Chondrocyte (in vitro differentiated cells): ENCODE measurements at places on chromosomes 6 and 20. TPM values are rescaled to one million over a fixed set of nuclear protein-coding genes. Genes with fewer than 3 reads are reported as not detected.
A peak's percentile ranks its signal among the peaks of the same experiment; 100 is the strongest.

GRCh38 chr6:108944707-108945680, 96.8 kb downstream of the ARMC2 start:
- no peak for DNase-seq

GRCh38 chr20:38258545-38259215, 1.9 kb downstream of the KIAA1755 start:
- DNase-seq: peak; percentile 44

DNA sequence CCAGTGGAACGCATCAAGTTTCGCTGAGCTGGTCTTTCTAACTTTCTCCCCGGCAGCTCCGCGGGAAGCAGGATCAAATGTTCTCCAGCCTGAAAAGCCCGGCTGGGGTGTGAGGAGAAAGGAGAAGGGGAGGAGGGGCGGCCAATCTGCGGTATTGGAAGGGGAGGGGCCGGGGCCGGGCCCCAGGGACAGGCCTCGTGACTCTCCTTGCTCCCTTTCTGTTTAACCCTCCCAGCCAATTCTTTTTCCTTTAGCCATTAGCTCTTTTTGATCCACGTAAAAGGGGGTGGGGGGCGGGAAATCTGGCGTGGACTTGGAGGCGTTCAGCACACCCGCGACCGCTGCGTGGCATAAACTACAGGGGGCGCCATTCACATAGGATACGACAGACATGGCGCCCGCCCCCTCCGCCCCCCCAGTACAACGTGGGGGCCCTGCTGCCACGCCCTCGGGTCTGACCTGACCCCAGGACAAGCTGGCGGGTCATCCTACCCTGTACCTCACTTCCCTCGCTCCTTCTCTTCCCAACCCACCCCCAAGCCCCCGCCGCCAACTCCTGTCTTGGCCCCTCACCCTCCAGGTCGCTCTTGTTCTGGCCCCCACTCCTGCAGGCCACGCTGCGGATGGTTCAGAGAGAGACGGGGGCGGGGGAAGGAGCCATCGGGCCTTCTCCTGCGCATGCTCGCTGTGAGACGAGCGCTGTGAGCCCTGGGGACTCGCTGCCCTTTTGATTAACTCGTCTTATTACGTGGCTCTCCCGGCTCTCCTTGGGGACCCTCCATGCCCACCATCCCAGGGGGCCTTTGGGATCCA, 7.8 kb upstream of the MDGA1 start:
- DNase-seq: no peak

DNA sequence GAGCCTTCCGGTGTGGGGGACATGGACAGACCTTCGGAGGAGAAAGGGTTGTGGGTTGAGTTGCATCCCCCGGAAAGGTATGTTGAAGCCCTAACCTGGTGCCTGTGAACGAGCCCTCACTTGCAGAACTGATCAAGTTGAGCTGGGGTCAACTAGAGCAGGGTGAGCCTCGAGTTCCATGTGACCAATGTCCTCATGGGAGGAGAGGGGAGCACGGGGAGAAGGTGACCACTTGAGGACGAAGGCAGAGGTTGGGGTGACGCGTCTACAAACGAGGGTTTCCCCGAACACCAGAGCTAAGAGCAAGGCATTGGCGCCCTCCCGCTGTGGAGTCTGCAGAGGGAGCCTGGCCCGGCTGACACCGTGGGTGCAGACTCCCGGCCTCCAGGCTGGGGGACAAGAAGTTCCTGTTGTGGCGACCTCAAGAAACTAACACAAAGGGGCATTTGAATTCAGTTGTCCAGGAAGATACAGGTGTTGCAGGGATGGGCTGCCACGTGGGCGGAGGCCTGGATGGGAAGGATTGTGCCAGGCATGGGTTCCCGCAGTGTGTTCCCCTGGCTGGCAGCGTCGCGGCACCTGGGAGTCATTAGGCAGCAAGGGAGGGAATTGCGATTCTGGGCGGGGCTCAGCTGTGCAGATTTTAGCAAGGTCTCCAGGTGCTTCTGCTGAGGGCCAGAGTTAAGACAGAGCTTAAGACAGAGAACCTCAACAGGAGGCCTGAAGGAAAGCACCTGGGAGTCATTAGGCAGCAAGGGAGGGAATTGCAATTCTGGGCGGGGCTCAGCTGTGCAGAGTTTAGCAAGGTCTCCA, 20.4 kb upstream of the UNC93A start:
- no peak for DNase-seq

DNA sequence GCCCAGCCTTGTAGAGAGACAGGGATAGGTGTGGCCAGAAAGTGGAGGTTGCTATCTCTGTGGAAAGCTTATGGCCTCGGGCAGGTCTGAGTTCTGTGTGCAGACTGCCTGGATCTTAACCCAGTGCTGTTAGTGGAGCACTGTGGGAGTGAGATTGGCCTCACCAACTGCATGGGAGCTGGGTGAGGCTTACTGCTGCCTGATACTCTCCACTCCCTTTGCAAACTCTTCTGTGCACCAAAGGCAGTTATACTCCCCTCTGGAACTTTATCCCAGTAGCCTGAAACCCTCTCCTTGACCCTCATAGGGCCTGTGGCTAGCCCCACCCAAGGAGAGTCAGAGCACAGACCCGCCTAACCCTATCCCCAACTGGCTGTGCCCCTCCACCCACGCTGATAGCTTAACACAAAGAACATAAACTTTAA, 41.4 kb upstream of the PKIB start:
- DNase-seq: no peak

RIMS4 gene
- total RNA-seq: 1.4 to 2.1 TPM (median 1.7 TPM) in 3 replicates

DNA sequence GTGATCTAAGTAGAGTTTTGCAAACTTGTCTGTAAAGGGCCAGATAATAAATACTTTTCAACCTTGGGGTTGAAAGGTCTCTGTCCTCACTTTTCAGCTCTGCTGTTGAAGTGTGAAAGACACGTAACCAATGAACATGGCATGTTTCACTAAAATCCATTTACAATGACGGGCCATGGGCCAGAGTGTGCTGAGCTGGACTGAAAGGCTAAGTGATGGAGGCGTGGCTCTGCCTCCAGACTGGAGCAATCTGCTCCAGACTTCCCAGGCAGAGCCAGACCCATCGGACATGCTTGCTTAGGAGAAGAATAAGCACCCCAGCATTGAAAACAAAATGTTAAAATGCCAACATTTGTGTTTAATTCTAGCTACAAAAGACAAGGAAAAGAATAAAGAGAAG, 41.4 kb downstream of the SCAND1 start:
- DNase-seq: no peak

DNA sequence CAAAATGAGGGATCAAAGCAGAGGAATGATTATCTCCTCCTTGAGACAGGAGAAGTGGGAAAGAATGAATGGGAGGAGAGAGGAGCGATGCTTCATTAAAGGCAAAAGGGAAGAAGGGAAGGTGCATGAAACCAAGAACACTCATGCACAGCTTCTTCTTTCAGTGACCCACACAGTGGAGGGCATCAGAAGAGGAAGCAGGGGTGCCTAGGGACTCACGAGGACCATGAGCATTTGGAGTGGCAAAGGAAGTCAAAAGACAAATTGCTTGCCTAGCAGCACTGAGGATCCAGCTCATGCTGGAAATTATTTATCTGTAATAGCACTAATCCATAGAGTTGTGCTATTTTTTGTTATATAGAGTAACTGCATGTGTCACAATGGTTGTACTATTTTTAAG, 66.1 kb downstream of the SMLR1 start:
- DNase-seq: no peak

CASP8AP2 gene
- total RNA-seq: 14.0 to 22.9 TPM (median 14.3 TPM) in 3 replicates

PROCR gene
- total RNA-seq: 2.8 to 5.2 TPM (median 3.5 TPM) in 3 replicates

PRR18 gene
- 0.36 to 0.70 TPM in 2 of 3 replicates, not detected in the other for total RNA-seq

DNA sequence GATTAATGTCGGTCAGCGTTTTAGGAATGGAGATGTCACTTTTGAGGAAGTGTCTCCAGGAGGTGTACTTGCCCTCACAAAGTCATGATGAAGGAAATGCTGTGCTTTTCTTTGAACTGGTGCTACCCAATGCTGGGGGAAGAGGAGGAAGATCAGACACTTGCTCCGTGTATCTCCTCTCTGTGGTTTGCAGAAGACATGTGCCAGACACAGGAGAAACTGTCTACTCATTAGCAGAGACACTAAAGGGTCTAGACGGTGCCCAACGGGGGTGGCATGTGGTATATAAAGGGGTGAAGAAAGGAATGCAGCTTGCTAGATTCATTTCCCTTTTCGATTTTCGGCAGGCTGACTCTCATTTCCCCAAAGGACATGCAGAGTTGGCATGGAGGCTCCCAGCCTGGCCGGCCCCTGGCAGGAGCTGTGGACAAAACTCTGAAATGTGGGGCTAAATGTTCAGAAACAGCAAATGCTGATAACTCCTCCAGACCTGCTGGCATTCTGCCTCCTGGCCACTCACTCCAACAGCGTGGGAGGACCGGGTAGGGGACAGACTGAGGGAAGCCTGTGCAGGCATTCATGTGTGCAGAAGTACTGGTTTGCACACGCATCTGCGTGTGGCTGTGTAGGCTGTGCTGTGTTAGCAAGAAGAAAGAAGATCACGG, 59.6 kb upstream of the QKI start:
- DNase-seq: no peak

DNA sequence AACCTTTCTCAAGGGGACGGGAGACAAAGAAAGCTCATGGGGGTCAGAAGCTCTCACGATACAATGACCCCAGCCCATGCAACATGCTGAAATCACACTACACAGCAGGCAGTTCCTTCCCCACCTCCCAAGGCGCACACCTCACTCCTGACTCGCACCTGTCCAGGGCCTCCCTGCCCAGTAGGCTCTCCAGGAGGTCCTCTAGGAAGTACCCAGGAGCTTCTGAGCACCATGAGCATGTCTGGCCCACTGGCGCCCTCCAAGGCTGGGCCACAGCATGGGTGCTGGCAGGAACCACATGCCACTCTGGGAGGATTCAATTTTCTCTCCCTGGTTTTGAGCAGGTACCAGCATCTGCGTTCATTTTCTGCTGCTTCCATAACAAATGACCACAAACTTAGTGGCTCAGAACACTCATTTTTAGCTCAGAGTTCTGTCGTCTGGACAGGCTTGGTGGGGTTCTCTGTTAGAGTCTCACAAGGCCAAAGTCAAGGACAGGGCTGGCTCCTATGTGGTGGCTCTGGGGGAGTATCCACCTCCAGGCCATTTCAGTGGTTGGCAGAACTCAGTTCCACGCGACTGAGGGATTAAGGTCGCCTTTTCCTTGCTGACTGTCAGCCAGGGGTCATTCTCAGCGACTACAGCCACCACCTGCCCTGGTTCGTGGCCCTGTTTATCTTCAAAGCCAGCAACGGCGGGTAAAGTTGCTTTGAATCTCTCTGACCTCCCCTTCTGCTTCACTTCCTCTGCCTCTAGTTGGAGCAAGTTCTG, 32.7 kb downstream of the ACSS1 start:
- DNase-seq: peak; percentile 50

DNA sequence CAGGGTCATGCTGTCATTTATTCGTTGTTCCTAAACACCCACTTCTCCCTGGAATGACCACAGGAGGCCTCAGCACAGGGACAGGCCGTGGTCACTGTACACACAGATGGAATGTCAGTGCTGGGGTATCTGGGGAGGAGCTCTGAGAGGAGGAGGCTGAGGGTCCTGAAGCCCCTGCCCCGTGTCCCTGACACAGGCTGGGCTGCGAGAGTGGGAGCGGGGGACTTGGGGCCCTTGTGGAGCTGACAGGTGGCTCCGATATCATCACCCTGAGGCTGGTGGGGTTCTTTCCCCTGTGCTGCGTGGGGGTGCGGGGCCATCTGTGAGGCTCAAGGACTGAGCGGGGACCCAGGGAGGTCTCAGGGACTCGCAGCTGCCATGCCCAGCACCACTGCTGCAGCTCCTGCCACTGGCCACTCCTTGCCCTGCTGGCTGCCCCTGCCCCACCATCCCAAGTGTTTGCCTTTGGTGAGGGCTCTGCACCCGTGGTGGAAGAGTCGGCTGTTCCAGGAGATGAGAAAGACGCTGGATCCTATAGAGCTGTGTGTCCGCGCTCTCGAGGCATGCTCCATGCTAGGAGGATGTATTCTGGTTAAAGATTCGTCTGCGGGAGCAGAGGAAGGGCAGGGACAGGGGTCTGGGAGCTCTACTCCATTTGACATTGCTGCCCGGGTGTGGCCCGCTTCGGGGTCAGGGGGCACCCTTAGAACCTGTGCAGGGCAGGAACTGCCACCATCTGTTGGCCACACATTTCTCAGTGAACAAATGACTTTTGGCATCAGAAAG, 18.9 kb downstream of the NPEPL1 start:
- DNase-seq: peak; percentile 84
